ENCODE measurements at places on chromosomes 6 and 20. TPM values are rescaled to one million over a fixed set of nuclear protein-coding genes. Genes with fewer than 3 reads are reported as not detected.
A peak's percentile ranks its signal among the peaks of the same experiment; 100 is the strongest.

GRCh38 chr6:109523478-109523877 lies 40.5 kb upstream of the ZBTB24 start:
- no peak for DNase-seq

Gene ZNF311
- total RNA-seq: 2.3 TPM

- no peak for DNase-seq
Measured at GRCh38 chr6:169099411-169100202, 154.0 kb downstream of the THBS2 start.

- DNase-seq: no peak
Measured at GRCh38 chr6:33738153-33738552, 8.6 kb downstream of the IP6K3 start.

Gene CBLN4
- not detected for total RNA-seq

Gene CALHM5
- 1.4 TPM for total RNA-seq

DNA sequence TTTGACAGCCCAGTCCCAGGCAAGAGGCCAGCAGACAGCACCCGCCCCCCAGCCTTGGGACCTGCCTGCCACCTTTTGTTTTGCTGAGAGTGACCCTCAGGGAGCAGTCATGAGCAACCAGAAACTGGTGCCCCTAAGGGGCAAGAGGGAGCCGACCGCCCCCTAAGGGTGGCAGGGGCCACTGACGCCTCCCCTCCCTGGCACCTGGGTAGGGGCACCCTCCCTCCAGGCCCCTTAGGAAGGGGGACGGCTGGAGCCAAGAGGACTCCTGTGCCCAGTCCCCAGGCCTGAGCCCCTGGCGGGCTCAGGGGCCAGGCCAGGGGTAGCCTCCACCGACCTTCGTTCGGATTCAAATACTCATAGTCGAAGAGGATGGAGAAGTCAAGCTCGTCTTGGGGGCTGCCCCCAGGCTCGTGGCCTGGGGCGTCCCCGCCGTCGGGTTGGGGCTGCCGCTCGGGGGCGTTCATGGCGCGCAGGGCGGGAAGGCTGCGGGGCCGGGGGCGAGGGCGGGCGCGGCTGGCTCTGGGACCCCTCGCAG lies 417 bp downstream of the NFATC2 start:
- DNase-seq: no peak

GRCh38 chr20:41175201-41175651 lies 37.9 kb downstream of the PLCG1 start:
- DNase-seq: peak; percentile 34

GRCh38 chr6:157651731-157652490 lies 171.1 kb upstream of the SNX9 start:
- no peak for DNase-seq

DNA sequence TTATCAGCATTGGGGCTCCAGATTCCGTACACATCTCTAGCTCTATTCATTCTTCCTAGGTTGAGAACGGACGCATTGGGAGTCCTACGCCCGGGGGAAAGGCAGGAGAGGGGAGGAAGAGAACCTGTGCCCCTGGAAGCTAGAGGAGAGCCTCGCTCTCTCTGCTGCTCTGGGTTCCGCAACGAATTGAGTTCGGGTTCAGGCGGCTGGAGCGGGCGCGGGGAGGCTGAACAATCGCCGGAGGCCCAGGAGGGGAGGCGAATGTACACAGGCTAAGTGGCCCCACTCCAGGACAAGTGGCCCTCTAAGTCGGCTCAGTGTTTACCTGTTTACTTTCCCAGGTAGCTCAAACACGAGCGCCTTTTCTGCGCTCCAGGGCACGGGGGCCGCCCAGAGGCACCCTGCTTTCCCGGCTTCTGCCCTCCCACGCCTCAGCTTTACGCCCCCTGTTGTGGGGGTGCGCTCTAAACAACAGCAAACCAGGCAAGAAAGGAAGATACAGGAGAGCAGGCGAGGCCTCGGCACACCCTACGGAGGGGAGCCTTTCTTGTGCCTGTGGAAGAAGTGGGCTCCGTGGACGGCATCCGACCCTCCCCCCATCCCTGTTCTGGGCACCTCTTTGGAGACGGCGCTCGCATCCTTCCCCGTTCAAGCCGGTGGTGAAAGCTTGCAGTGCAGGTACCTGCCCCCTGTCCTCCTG lies 4.6 kb upstream of the NKX2-2 start:
- DNase-seq: no peak

- DNase-seq: no peak
Measured at GRCh38 chr6:123380257-123380656, 256.5 kb downstream of the TRDN start.

Gene TDP2
- 25.2 TPM for total RNA-seq

Gene ANKEF1
- 4.8 TPM for total RNA-seq

DNA sequence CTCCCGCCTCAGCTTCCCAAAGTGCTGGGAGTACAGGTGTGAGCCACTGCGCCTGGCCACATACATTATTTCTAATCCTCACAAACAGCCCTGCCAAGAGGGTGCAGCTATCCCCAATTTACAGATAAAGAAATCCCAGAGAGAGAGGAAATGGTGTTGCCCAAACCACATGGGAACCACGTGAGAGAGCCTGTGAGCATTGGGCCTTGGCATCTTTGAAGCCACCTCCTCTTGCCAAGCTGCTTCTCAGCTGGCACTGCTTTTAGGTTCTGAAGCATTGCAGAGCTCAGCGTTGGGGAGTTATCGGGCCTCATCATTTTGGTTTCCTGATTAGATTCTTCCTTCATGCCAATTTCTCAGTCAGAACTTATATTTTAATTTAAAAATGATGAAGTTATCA lies 80.3 kb downstream of the CTNNBL1 start:
- no peak for DNase-seq

DNA sequence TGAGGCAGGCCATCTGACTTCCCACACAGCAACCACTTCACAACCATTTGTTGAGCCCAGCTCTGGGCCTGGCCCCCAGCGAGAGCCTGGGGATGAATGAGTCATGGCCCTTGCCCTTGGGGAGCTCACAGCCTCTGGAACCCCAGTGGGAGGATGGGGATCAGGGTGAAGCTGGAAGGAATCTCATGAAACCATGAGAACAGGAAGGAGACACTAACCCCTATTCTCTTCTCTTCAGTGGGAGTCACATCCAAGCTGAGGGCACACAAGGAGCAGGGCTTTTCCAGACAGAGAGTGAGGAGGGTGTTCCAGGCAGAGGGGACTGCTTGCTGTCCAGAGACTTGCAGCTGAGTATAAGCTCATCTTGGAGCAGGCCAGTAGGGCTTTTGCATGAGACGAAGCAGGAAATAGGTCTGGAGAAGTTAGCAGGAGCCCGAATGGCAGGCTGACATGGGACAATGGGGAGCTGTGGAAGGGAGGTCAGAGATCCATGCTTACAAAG lies 7.5 kb downstream of the FOXS1 start:
- no peak for DNase-seq

- no peak for DNase-seq
Measured at GRCh38 chr6:151475653-151476523, 17.9 kb upstream of the CCDC170 start.

GRCh38 chr6:25788305-25788922 lies 33.9 kb downstream of the SLC17A4 start:
- no peak for DNase-seq

Gene NKAIN4
- total RNA-seq: 18.4 TPM

DNA sequence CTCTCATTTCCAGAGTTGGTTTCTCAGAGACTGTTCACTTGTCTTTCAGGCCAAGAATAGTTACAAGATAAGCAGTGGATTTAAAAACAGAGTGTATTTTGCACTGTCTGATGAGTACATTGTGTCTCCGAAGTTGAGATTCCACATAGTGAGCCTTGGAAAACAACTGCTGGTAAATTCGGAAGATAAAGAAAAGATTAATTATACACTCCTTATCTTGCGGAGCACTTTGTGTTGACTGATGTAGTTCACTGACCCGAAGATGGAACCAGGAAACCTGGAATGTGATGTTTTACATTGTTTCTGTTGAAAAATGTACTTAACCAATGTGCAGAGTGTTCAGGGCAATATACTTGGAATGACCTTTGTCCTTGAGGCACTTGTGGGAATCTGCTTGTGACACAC lies 51.0 kb downstream of the ANKS1A start:
- DNase-seq: no peak

GRCh38 chr20:50347284-50348063 lies 156.8 kb downstream of the CEBPB start:
- DNase-seq: no peak

DNA sequence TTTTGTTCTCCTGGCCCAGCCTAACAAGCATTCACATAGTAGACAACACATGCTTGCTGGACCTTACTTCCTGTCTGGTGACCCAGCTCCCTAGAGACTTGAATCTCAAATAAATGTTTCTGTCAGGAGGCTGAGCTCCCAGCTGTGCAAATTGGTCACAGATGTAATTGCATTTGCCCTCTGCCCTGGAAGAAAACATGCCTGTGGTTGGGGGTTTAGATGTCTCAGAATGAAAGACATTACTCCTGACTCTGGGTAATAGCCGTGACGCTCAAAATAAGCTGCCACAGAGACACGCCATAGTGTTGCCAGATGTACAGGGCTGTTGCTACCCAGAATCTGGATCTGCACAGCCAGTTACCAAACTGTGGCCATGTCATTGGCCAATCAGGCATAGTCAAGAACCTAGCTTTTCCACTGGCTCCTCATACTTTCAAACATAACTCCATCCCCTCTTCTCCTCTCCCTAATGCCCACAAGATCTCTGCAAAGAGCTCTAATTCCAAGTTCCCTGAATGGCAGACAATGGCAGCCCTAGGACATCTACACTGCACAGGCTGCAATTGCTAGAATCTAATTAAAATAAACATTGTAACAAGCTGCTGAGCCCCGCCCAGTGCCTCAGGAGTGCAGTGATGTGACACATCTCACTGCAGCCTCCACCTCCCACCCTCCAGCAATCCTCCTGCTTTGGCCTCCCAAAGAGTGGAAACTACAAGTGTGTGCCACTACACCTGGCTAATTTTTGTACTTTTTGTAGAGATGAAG lies 32.8 kb upstream of the GMPR start:
- no peak for DNase-seq

DNA sequence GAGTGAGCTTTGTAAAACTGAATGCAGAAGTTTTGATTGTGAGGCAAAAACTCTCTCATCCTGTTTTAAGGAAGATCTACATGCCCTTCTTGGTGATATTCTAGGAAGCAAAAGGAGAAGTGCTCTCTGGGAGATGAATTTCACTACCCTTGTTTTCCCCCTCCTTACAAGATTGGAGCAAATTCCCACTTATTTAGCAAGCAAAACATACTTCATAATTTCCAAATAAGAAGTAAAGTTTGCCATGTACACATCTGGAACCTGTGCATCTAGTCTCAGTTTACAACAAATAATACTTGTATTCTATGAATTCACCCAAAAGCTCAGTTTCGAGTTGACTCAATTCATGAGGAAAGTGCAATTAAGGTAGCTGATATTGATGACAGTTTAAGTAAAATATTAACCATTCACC lies 27.6 kb upstream of the IFNGR1 start:
- no peak for DNase-seq

Gene HLA-DQB2
- not detected for total RNA-seq
